CD8-positive, alpha-beta memory T cell (primary cell): ENCODE measurements at places on chromosomes 6 and 20.

GRCh38 chr6:30821862-30822784 lies 62.2 kb upstream of the DDR1 start:
- no peak for DNase-seq

GRCh38 chr6:45929421-45930361 lies 86.0 kb downstream of the CLIC5 start:
- DNase-seq: no peak

DNA sequence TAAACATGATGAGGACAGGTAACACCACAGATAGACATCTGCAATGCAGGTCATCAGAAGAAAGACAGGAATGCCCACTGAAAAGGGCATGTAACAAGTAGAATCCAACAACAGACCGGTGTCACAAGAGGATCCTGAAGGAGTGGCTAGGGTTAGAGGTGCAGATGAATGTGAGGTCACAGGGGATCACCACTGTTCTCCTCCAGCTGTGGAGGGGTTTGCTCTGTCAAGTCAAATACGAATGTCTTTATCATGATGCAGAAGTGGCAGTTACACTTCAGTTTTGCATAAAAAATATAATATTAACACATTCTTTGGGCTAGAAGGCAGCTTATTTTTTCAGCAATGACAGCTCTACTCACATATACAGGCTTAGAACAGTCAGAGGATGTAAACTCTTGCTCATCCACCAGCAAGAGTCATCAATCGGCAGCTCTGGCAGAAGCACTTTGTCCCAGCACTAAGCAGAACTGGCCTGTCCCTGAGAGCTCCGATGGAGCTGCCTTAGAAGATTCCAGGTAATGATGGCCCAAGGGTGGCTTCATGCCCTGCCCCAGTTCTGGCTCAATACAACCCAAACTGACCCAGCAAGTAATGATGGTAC lies 130.4 kb upstream of the TRAF3IP2 start:
- DNase-seq: no peak

DNA sequence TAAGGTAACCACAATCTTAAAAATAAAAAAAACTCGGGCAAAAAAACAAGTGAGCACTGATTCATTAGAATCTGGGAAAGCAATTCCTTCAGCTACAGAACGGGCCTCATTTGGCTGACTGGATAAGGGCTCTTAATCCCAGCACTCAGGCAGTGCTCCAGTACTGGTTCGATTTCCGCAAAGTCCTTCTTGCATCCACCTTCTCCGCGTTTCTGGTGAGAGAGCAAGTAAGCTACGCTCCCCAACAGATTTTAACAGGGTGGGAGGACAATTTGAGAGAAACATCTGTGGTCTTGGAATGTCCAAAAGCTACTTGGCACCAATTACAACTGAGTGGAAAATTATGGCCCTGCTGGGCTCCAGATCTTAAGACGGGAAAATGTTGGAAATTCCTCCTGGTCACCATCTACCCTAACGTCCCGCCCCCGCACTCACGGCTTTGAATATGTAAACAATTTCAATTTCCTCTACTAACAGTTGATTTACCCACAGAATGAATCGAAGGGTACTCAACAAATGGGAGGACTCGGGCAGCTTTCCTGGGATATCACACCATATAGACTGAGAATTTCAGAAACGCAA lies 18.1 kb upstream of the ZSCAN9 start:
- DNase-seq: no peak

DNA sequence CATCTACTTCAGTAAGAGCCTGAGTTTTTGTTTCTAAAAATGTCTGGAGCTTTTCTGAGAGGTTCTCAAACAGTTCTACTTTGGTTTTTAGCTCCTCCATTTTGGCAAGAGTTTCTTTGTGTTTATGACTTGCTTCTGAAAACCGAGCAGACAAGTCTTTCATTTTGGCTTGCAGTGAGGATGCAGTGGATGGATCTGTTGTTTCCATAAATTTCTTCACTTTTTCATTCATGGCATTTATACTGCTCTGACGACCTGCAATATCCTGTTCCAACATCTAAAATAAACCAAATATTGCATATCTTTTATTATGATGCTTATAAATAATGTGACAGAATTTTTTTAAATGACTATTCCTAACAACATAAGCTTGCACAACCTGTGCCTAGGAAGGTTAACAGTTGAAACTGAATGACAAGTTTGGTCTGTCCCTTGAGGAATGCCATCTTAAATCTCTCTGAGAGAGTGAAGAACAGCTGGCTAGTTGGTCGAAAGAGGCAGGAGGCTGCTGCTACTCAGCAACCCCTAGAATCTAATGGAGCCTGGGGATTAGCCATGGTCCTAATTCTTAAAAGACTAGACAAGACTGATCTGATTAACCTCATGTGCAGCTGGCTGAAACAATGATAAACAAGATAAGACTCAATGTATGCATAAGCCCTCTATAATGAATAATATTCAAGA lies 69.8 kb downstream of the DST start:
- no peak for DNase-seq

DNA sequence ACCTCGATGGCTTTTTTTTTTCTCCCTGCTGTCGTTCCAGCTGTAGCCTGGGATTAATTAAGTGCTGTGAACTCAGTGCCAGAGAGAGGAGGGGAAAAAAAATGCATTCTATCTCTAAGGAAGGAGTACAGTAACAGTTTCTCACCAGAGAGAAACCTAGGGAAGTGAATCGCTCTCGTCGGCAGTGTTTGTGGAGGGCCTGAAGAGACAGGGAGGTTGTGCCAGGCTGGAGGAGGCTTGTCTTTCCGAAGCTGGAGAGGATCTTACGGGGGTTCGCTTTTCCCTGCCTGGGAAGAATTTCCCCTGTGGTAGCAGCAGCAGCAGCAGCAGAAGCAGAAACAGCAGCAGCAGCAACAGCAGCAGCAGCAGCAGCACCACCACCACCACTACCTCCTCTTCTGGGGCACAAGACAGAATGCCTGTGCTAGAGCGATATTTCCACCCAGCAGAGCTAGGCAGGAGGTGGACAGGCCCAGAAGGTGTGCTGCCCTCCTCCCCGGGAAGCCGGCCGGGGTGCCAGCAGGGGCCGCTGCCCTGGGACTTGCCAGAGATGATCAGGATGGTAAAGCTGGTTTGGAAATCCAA lies 186.5 kb downstream of the PDE7B start:
- DNase-seq: no peak

DNA sequence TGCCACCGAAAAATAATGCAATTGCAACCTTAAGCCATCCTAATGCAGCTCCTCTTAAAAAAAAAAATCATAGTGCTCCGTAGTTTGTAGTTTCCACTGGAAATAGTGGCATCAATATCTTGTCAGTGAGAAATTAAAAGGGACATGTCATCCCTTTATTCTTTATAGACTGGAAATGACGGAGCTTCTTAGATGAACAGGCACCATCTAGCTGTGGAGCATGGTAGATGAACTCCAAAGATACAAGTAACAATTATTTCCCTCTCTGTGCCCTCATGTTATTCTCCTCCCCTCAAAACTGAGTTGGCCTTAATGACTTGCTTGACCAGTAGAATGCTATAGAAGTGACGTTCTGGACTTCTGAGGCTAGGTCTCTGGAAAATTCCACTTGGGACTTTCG lies 268.1 kb upstream of the SPTLC3 start:
- no peak for DNase-seq
